ENCODE measurements at places on chromosomes 2 and 18.

DNA sequence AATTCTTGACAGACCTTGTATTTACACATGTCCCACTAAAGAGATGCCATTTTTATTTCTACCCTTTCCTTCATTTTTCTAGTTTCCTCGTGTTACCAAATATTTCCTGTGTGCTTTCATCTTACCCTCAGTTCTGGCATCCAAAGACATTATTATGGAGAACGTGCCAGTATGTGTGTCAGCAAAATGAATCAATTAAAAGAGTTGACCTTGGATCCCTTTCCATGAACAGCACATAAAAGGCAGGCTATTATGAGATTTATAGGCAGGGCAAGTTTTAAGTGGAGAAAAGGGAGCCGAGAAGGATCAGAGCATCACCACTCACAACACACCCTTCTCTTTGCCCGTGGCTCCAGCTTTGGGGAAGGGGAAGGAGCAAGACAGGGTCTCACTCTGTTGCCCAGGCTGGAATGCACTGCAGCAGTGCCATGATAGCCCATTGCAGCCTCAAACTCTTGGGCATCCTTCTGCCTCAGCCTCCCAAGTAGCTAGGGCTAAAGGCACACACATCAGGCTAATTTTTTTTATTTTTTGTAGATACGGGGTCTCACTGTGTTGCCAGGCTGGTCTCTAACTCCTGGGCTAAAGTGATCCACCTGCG lies 149.9 kb downstream of the GFPT1 start:
- no peak for DNase-seq

DNA sequence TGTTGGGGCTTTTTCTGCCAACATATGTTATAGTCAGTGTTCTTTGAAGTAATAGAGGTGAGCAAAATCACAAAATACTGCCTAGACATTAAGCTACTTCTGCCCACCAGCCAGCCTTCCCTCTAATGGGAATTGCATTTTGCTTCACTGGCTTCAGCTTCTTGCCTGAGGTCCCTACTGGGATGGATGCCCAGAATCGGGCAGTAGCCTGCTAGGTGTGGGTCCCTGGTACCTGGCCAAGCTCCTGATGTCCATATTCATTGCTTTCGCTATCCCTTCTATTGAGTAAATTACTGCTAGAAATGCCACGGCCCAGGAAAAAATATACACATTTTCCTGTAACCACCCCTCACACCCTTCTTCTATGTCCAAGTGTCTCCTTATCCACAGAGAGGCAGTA lies 27.0 kb downstream of the CRYGD start:
- DNase-seq: no peak

DNA sequence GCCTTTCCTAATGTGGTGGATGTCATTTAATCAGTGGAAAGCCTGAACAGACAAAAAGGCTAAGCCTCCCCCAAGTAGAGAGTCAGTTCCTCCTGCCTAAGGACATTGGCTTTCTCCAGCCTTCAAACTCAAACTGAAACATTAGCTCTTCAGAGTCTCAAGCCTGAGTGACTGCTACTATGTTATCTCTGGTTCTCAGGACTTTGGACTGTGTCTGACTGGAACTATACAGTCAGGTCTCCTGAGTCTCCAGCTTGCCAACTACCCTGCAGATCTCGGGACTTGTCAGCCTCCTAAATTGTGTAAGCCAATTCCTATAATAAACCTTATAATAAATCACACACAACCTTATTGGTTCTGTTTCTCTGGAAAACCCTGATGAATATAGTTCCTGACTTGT lies 12.6 kb downstream of the HYCC2 start:
- DNase-seq: no peak

DNA sequence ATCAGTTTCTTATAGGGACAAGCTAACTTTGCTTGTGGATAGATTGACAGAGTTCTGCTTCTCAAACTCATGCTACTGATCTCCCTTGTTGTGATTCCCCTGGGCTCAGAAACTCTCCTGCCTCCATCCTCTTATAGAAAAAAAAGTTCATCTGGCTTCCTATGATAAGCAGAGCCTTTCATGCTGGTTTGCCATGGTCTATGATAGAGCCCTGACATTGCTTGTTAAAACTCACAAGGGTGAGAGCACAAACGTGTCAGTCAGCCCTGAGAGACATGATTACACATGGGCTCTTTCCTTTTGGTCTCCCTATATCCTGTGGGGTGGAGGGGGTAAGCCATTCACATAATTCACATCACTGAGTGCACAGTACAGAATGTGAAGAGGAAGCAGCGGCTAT lies 121.8 kb downstream of the TDRD15 start:
- no peak for DNase-seq

DNA sequence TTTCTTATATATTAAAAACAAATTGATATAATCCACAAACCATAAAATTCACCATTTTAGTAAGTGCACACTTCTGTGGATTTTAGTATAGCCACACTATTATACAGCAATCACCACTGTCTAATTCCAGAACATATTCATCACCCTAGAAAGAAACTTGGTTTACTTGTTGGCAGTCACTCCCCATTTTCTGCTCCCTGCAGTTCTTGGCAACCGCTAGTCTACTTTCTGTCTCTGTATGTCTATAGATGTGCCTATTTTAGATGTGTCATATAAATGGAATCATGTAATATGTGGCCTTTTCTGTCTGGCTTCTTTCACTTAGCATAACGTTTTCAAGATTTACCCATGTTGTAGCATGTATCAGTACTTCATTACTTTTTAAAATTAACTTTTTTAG lies 5.7 kb downstream of the CKAP2L start:
- no peak for DNase-seq

GRCh38 chr2:159177957-159178356 lies 108.5 kb downstream of the WDSUB1 start:
- DNase-seq: no peak

DNA sequence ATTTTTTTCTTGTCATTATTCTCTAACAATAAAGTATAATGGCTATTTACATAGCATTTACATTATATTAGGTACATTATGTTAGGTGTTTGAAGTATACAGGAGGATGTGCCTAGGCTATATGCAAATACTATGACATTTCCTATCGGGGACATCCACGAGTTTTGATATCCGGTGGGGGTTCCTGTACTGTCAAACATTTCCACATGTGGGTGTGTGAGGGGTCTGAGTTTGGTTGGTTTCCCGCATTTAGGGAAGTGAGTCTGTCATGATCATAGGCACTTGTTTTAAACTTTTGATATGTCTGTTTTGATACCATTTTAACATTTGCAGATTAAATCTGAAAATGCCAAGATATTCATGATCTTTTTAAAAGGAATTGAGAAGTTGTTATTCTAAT lies 76.0 kb downstream of the CEP192 start:
- DNase-seq: no peak

DNA sequence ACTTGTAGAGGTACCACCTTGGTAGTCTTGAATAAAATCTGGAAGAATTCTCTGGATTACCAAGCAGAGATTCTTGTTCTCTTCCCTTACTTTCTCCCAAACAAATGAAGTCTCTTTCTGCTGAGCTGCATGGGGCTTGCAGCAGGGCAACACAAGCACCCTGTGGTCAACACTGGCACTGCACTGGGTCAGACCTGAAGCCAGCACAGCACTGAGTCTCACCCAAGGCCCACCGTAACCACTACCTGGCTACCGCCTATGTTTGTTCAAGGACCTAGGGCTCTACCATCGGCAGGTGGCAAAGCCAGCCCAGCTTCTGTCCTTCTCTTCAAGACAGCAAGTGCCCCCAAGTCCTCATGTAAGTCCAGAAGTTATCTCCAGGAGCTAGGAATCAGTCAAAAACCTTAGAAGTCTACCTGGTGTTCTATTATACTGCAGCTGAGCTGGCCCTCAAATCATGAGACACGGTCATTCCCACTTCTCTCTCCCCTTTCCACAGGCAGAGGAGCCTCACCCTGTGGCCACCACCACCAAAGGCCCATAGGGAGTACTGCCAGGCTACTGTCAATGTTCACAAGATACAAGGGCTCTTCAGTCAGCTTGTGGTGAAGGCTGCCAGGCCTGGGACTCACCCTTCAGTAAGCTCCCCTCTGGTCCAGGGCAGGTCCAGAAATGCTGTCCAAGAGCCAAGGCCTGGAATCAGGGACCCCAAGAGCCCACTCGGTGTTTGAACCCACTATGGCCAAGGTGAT lies 18.4 kb downstream of the VPS54 start:
- DNase-seq: no peak

DNA sequence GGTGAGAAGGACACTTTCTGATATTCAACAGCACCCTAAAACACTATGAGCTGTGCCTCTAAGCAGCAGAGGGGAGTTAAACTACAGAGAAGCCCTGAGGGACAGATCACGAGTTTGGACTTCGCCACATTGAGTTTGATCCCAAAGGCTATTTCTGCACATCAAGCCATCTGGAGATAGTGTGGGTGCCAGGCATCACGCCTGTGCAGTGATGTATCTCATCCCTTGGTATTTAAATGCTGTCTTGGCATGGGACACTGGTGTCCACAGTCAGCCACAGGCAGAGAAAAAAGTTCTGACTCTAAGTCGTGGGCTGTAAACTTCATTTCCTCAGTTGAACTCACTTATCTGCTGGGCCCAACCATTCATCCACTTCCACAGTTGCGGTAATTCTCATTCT lies 742.3 kb upstream of the CELF4 start:
- DNase-seq: no peak

DNA sequence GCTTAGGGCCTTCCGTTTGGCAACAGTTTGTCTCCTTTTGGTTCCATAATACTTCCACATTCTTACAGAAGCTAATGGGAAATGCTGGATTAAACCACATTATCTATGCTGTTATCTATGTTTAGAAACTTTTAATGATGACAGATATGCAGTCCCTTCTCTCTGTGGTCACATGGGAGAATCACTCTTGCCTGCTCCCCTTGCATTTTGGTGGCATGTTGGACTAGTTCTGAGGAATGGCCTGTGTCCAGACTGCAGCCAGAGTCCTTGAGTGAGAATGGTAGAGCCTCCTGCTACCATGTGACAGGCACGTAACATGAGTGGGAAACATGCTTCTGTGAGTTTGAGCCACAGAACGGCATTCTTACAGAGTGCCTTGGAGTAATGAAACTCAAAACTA lies 19.2 kb downstream of the SPTBN1 start:
- DNase-seq: no peak

GRCh38 chr2:230687498-230687897 lies 25.1 kb upstream of the CAB39 start:
- DNase-seq: no peak

- DNase-seq: no peak
Observed at GRCh38 chr2:216279459-216279858, 92.8 kb downstream of the MARCHF4 start.

DNA sequence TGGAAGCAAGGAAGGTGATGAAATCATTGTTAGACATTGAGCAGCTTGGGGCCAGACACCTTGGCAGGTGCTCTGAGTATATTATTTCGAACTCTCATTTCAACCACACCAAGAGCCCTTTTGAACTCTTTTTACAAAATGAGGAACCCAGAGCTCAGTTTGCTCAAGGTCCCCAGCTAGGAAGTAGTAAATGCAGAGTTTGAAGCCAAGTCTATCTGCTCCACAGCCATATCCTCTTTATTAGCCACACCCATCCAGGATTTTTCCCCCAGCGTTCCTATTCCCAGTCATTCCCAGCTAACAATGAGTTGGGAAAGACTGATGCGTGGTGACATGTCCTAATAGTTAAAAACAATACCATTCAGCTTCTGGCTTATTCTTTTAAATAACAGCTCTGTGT lies 40.2 kb downstream of the SEMA4F start:
- no peak for DNase-seq

DNA sequence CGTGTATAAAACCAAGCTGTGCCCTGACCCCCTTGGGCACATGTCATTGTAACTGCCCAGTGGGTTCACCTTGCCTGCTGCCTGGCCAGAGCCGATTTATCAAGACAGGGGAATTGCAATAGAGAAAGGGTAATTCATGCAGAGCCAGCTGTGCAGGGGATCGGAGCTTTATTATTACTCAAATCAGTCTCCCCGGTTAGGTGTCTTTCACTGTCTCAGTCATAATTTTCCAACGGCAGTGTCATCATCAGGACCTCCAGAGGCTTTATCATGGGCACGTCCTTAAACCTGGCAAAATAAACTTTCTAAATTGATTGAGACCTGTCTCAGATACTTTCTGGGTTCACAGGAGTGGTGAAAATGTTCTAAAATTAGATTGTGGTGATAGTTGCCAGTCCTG lies 29.6 kb upstream of the PGAP1 start:
- no peak for DNase-seq

GRCh38 chr2:69464575-69464974 lies 27.3 kb upstream of the NFU1 start:
- no peak for DNase-seq

DNA sequence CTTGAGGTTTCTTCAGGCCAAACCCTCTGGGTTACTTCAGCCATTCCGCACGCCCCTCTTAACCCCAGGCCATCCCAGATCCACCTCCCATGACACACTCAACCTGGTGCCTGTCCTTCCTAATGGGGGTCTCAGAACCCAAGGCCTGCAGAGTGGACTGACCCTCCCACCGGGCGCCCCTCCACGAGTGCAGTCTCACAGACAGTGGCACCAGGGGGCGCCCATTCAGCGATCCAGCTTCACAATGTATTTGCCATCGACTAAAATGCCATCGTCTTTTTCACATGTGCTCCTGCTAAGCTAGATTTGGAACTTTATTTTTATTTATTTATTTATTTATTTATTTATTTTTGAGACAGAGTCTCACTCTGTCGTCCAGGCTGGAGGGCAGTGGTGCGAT lies 38.5 kb downstream of the INPP5D start:
- DNase-seq: no peak

GRCh38 chr2:237102428-237102827 lies 16.7 kb downstream of the COPS8 start:
- DNase-seq: no peak

DNA sequence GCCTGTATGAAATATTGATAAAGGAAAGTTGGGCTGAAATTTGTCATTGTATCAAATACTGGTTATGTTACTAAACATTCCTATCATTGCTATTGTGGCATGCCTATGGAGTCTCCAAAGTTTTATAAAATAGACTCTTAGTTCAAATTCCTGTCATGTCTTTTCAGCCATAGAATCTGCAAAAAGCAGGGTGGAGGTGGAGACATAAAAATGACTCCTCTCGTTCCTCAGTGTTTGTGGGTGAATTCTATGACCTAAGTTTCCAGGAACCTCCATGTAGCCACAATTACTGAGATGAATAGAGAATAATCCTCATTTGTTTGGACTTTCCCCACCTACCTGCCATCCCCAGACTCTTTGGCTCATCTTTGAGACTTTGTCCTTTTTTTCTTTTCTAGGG lies 326.3 kb upstream of the ETAA1 start:
- DNase-seq: no peak

GRCh38 chr2:51350100-51350499 lies 318.2 kb upstream of the NRXN1 start:
- DNase-seq: no peak

GRCh38 chr2:109647636-109648035 lies 33.5 kb downstream of the SOWAHC start:
- DNase-seq: no peak

- DNase-seq: no peak
Observed at GRCh38 chr18:28728891-28729290, 552.0 kb upstream of the CDH2 start.
